ENCODE measurements at places on chromosomes 1 and 21. TPM values are rescaled to one million over a fixed set of nuclear protein-coding genes. Genes with fewer than 3 reads are reported as not detected.
A peak's percentile ranks its signal among the peaks of the same experiment; 100 is the strongest.

DNA sequence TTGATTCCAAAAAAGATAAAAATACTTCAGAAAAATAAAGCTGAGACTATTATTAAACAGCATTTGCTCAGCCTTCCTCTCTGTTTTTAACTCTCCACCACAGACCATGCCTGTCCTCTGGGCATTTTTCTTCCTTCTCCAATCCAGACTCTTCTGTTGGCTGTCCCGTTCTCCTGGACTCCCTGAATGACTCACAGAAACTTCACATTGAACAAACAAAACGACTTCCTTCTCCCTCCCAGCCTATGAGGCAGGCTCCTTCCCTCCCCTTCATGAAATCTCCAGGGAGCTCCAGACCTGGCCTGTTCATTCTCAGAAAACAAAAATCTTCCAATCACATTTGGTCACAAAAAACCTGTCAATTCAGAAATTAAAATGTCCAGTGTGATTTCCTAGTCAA lies 421.3 kb downstream of the NPHP4 start:
- no peak for DNase-seq
- H3K36me3 ChIP-seq = no peaks in the 10 kb centered on the region
- H3K27ac ChIP-seq = no peak overlapping the region

GRCh38 chr1:90995311-90995894 lies 26.4 kb downstream of the ZNF644 start:
- H3K27me3 ChIP-seq = no peaks in the 10 kb centered on the region
- no peaks in the 10 kb centered on the region for H3K4me1 ChIP-seq
- no peaks in the 10 kb centered on the region for H3K36me3 ChIP-seq

DNA sequence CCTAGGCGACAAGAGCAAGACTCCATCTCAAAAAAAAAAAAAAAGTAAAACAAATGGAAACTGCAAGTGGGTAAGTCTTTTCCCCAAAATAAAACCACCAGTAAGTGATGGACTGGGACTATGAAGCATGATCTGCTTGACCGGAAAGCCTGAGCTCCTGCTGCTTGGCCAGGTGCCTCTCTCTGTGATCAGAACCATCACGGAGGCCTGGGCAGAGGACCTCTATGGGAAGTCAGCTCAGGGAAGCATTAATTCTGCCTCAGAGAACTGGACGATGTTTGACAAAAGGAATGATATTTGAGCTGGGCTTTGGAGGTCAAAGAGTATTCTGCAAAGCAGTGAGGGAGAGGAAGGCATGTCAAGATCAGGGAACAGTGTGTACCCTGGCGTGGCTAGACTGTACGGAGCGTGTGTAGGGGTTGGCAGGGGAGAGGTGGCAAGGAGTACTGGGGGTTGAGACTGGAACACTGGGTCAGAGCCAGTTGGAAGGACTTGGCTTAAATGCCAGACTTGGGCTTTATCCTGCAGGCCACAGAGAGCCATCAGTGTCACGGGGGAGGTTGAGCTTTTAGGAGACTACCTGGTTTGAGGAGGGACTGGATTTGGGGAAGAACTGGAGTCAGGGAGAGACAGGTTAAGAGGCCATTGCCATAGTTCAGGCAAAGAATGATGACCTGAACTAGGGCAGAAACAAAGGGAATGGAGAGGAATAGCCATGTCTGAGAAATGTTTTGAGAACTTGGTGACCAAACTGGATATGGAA lies 16.4 kb downstream of the ATP1A2 start:
- H3K4me1 ChIP-seq = no peaks in the 10 kb centered on the region
- peak overlapping the region; percentile 16 for H3K27ac ChIP-seq
- H3K4me3 ChIP-seq = no peak overlapping the region
- H3K27me3 ChIP-seq = no peaks in the 10 kb centered on the region

DNA sequence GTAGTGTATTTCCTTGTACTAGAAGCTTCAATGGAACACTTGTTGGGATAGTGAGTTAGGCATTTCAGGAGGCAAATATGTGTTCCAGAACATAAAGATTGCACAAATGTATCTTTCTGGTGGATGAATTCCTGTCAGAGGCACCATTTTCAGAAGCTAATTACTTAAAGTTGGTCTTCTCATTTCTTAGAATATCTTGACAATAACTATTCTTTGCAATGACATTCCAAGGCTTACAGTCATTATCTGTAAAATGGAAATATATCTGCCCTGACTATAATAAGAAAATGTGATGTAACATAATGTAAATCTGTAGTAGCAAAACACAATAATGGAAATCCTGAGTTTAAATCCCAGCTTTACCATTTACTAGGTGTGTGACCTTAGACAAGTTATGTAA lies 2.7 kb downstream of the VCAM1 start:
- no peaks in the 10 kb centered on the region for H3K27me3 ChIP-seq
- no peak overlapping the region for H3K4me3 ChIP-seq
- H3K27ac ChIP-seq = no peak overlapping the region
- H3K36me3 ChIP-seq = no peaks in the 10 kb centered on the region
- DNase-seq = no peak
- peaks cover 17% of the 10 kb centered on the region for H3K4me1 ChIP-seq

DNA sequence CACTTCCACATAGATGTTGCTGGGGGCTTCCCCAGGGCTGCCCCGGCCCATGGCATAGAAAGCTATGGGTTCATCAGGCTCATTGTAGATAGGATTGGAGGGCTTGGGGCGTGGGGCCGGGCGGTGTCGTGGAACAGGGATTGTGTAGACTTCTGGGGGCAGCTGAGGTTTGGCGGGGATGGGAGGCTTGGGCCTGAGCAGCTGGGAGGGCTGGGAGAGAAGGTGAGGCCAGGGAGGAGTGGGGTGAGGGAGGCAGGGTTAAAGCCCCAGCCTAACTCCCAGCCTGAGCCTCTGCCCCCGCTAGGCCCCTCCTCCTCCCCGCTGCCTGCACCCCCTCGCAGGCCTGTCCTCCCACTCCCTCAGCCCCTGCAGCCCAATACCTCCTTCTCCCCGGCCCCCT lies 7.4 kb downstream of the SH2D2A start:
- peaks cover 26% of the 10 kb centered on the region for H3K4me1 ChIP-seq
- no peak overlapping the region for H3K27ac ChIP-seq

GRCh38 chr1:228217551-228218344 lies 9.9 kb downstream of the OBSCN start:
- H3K27ac ChIP-seq = no peak overlapping the region
- no peak for DNase-seq
- no peak overlapping the region for H3K4me3 ChIP-seq
- no peaks in the 10 kb centered on the region for H3K36me3 ChIP-seq

DNA sequence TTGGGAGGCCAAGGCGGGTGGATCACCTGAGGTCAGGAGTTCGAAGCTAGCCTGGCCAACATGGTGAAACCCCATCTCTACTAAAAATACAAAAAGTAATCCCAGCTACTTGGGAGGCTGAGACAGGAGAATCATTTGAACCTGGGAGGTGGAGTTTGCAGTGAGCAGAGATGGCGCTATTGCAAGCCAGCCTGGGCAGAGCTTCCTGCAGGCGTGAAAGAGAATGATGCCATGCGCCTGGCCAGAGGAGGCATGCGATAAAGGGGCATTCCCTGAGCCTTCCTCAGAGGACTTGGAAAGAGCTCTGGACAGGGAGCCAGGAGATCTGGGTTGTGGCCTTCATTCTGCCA lies 3.2 kb downstream of the E2F2 start:
- no peak overlapping the region for H3K27ac ChIP-seq
- H3K27me3 ChIP-seq = peaks cover 19% of the 10 kb centered on the region
- H3K36me3 ChIP-seq = no peaks in the 10 kb centered on the region
- H3K4me3 ChIP-seq = no peak overlapping the region
- peaks cover 37% of the 10 kb centered on the region for H3K4me1 ChIP-seq

GRCh38 chr1:24737368-24738117 lies 7.7 kb upstream of the CLIC4 start:
- no peak overlapping the region for H3K4me3 ChIP-seq
- DNase-seq = no peak
- H3K27me3 ChIP-seq = no peaks in the 10 kb centered on the region
- no peak overlapping the region for H3K27ac ChIP-seq
- H3K4me1 ChIP-seq = peaks cover 26% of the 10 kb centered on the region

- H3K4me1 ChIP-seq = peaks cover 16% of the 10 kb centered on the region
- no peak overlapping the region for H3K27ac ChIP-seq
- peaks cover 23% of the 10 kb centered on the region for H3K27me3 ChIP-seq
- no peaks in the 10 kb centered on the region for H3K36me3 ChIP-seq
These were observed 192.7 kb upstream of the KIAA0040 start for GRCh38 chr1:175385316-175385715.

- peaks cover 4% of the 10 kb centered on the region for H3K4me1 ChIP-seq
- no peak for DNase-seq
- peaks cover 3% of the 10 kb centered on the region for H3K36me3 ChIP-seq
- H3K27ac ChIP-seq = no peak overlapping the region
These were observed 2.0 kb upstream of the SIKE1 start for GRCh38 chr1:114782476-114782875.

GRCh38 chr1:10398278-10398733 lies 558 bp upstream of the PGD start:
- DNase-seq = no peak
- peak overlapping the region; percentile 67 for H3K4me3 ChIP-seq
- peak overlapping the region; percentile 13 for H3K27ac ChIP-seq
- H3K4me1 ChIP-seq = peaks cover 10% of the 10 kb centered on the region
- peaks cover 10% of the 10 kb centered on the region for H3K36me3 ChIP-seq
- no peaks in the 10 kb centered on the region for H3K27me3 ChIP-seq

DNA sequence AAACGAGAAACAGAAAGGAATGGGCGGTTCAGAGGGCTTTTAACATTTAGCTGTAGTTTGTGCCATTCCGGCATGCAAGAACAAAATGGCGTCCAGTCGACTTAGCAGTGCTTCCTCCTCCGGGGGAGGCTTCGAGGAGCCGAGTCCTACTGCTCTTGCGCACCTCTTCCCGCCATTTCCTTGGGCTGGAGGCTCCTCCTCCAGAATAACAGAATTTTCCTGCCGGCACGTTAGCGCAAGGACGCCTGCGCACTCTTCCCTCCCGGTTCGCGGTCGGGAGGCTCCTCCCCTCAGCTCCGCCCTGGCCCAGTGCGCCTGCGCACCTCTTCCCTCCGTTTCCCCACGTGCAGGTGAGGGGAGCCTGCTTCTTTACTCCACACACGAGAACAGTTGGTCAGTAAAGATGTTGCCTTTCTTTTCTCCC lies 1.0 kb downstream of the DMRTB1 start:
- DNase-seq = no peak
- no peak overlapping the region for H3K4me3 ChIP-seq
- no peak overlapping the region for H3K27ac ChIP-seq

GRCh38 chr1:24043345-24044032 lies 63.4 kb upstream of the SRSF10 start:
- no peak for DNase-seq
- H3K27me3 ChIP-seq = no peaks in the 10 kb centered on the region
- H3K4me1 ChIP-seq = peaks cover 7% of the 10 kb centered on the region
- H3K36me3 ChIP-seq = no peaks in the 10 kb centered on the region

DNA sequence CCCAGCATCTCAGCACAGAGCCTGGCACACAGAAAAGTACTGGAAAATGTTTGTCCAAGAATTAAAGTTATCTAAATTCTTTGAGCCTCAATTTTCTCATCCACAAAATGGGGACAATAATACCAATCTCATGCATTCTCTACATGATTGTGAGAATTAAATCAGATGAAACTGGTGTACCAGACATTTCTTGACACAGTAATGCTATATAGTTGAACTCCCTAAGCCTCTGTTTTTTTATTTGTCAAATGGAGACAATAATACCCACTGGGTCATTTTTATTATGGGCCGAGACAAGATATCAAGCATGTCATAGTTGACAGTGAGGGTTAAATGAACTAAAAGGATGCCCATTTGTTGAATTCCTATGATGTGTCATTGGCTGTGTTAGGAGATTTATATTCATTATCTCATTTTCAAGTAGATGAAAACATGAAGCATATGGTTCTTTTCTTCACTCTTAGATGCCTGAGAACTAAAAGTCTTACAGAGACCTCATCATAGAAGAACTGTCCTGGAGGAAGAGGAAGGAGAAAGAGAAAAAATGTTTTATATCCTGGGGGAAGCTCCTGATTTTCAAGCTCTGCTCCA lies 17.5 kb upstream of the OTUD3 start:
- no peaks in the 10 kb centered on the region for H3K36me3 ChIP-seq
- no peaks in the 10 kb centered on the region for H3K27me3 ChIP-seq
- H3K4me3 ChIP-seq = no peak overlapping the region

- no peak overlapping the region for H3K4me3 ChIP-seq
- no peaks in the 10 kb centered on the region for H3K27me3 ChIP-seq
- DNase-seq = no peak
- no peaks in the 10 kb centered on the region for H3K36me3 ChIP-seq
- H3K27ac ChIP-seq = no peak overlapping the region
- no peaks in the 10 kb centered on the region for H3K4me1 ChIP-seq
These were observed 117.0 kb downstream of the ST6GALNAC3 start for GRCh38 chr1:76191561-76191960.

DNA sequence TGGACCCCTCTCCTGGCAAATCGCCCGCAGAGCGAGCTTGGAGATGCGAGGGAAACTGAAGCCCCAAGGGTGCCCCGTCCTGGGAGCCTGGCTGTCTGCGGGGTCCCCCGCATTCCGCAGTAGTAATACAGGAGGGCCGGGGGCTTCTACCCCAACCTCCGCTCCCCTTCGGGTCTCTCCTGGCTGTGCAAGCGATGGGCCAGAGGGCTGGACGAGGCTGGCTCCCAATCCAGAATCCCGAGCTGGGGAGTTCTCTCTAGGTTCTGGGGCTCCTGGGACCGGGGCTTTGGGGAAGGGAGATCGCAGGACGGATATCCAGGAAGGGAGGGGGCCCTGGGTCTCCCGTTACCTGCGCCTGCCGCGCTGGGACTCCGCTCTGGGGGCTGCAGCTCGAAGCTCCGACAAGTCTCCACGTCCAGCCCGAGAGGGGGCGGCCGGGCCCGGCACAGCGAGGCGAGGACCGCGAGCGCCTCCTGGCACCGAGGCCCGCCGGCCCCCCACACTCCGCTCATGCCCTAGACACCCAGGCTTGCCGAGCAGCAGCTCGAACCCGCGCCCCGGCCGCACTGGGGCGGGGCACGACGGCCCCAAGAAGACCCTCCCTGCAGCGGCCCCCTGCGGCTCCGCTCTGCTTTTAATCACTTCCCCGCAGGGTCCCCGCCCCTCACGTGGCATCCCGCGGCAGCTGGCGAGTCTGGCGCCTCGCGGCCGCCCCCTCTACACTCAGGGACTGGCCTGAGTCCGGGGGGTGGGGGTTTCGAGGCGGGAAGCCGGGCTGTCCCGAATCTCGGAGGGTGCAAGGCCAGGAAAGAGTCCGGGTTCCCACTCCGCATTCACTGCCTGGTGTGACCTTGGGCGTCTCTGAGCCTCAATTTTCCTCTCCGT lies at the start of gene SYT6:
TSS of gene SYT6 (minus strand) at position 609 of the 885 bp plus-strand sequence. CDS start at position 512, 97 bp downstream.
- peaks cover 27% of the 10 kb centered on the region for H3K27me3 ChIP-seq
- H3K4me3 ChIP-seq = peak within 1 kb of the TSS; percentile 97
- H3K4me1 ChIP-seq = peaks cover 46% of the 10 kb centered on the region
- no peaks in the 10 kb centered on the region for H3K36me3 ChIP-seq
- H3K27ac ChIP-seq = no peak within 1 kb of the TSS

LAD1 gene
- total RNA-seq = 0.34 TPM

RGS1 gene
- total RNA-seq = not detected

SDF4 gene
- 16.6 TPM for total RNA-seq

SUSD4 gene
- 3.5 TPM for total RNA-seq

DNAH14 gene
- 118 TPM for total RNA-seq
